ENCODE measurements at places on chromosomes 7 and 10.
A peak's percentile ranks its signal among the peaks of the same experiment; 100 is the strongest.

- DNase-seq = no peak
Observed at GRCh38 chr7:533266-533665, 13.6 kb upstream of the PDGFA start.

- no peak for DNase-seq
Observed at GRCh38 chr7:151406051-151406875, 3.6 kb downstream of the WDR86 start.

DNA sequence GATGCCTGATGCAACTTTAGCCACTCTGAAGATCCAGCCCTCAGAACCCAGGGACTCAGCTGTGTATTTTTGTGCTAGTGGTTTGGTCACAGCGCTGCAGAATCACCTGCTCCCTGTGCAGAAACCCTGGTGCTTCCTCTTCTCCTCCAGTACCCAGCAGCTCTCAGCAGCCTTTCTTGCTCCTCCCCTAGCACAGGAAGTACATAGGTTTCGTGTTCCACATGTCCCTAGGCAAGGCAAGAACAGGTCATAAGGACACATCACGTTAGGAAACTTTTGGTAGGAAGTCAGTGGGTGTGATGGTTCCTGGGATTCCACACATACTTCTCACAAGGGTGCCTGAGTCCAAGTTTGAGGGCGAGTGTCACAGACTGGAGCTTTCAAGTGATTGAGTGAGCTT, 167.9 kb upstream of the PRSS1 start:
- peak; percentile 81 for DNase-seq

- DNase-seq = no peak
Observed at GRCh38 chr7:103149808-103150180, 895 bp upstream of the NAPEPLD start.

DNA sequence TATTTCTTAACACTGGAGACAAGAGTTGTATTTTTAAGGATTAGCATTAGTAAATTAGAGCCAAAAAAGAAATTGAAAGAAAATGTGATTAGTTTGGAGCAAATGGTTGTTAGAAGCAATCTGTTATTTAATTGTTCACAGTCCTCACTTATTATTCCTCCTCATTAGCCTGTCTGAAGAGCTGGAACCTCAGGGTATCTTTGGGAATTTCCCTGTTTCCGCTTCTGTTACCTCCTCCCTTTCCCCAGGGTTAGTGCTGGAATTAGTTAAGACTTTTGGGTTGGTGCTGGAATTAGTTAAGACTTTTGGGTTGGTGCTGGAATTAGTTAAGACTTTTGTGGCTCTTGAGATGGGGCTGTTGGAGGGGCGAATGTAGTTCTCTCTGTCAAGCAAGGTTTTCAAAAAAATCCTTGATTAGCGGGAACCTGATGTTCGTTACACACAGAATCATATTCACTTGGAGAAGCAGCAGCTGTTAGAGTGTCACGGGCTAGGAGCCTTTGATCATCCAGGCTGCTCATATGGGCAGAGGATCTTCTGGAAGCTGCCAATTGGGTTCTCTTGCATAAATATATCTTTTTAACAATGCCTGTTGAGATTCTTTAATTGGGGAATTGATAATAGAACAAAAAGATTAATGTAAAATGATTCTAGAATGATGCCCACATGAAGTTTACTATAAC, 251.0 kb upstream of the NPSR1 start:
- no peak for DNase-seq

DNA sequence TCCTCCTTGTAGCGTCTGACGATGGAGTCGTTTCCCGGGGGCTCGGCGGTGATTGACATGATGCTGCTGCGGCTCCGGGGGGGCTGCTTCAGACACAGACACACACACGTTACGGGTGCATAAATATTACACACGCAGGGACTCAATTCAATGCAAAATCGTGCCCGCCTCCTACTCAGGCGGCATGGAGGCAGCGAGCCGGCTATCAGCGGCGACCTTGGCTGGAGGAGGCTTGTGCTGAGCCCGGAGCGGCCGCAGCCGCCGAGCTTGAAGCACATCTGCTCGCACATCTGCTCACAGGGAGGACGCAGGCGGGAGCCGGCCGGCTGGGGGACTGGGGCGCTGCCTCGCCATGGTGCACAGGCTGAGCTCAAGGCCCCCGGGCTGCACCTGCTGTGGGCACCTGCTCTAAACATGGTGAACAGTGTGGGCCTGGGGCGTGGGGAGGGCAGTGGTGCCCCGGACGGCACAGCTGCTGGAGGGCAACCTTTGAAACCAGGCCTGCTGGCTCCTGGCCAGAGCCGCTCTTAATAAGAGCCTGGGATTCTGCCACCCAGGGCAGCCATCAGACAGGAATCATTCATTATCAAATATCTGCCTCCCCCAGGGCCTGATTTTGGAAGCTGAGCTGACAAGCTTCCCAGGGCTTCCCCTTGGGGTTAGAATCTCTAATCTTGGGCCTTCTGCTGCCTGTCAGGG, 84.7 kb upstream of the GNA12 start:
- no peak for DNase-seq

GRCh38 chr7:5607951-5608656, 173.4 kb downstream of the RNF216 start:
- no peak for DNase-seq

GRCh38 chr7:114944745-114945625, 23.1 kb downstream of the MDFIC start:
- DNase-seq = no peak

GRCh38 chr7:121076350-121077164, 88.0 kb downstream of the CPED1 start:
- no peak for DNase-seq

- no peak for DNase-seq
Observed at GRCh38 chr10:11367505-11367904, 243.9 kb downstream of the USP6NL start.

- DNase-seq = no peak
Observed at GRCh38 chr10:129325893-129326292, 141.1 kb upstream of the MGMT start.

GRCh38 chr7:106635411-106635810, 25.5 kb downstream of the CCDC71L start:
- DNase-seq = no peak

DNA sequence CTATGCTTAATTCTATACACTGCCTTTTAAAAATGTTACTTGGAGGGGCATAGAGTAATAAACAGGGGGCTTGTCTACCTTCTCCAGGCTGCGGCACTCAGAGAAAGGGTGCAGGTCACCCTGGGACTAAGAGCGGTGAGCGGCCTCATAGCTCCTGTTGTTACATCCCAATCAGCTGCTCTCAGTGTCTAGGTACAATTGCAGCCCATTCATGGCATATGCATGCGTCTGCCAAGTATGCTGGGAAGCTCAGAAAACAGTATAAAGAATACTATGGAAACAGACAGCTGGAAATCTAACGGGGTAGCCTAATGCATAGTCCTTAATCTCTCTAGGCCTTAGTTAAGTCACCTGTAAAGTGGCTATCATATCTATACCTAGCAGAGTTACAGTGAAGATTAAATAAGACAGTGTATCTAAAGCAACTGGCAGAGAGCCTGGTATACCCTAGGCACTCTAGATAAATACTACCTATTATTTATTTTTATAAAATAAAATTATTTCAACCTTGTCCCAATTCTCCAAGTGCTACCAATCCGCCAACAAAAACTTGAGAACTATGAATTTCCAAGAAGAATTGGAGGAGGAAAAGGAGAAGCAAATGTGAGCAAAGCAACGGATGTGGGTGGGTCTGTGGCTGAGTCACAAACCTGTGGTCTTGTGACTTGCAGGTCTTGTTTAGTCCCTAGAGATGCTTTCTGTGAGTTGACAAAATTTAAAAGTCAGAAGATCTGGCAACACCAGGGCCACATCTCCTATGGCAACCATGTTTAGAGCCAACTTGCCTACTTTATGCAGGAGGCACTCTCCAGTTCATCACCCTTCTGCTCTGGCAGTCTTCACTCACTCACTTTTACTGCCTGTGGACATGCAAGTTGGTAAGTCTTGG, 183.0 kb downstream of the RAPGEF5 start:
- peak; percentile 73 for DNase-seq

GRCh38 chr10:418226-418625, 271.2 kb downstream of the DIP2C start:
- DNase-seq = no peak

- DNase-seq = peak; percentile 39
Observed at GRCh38 chr10:68332259-68333057, at the start of gene PBLD. PBLD (minus strand) TSS chr10:68332928; CDS start chr10:68306844, 26,084 bp downstream.

GRCh38 chr10:122139627-122140170, 131.4 kb upstream of the BTBD16 start:
- DNase-seq = no peak

GRCh38 chr7:134632937-134633540, 13.6 kb upstream of the BPGM start:
- DNase-seq = peak; percentile 3

GRCh38 chr10:64996886-64997285, 1475.7 kb downstream of the REEP3 start:
- no peak for DNase-seq

DNA sequence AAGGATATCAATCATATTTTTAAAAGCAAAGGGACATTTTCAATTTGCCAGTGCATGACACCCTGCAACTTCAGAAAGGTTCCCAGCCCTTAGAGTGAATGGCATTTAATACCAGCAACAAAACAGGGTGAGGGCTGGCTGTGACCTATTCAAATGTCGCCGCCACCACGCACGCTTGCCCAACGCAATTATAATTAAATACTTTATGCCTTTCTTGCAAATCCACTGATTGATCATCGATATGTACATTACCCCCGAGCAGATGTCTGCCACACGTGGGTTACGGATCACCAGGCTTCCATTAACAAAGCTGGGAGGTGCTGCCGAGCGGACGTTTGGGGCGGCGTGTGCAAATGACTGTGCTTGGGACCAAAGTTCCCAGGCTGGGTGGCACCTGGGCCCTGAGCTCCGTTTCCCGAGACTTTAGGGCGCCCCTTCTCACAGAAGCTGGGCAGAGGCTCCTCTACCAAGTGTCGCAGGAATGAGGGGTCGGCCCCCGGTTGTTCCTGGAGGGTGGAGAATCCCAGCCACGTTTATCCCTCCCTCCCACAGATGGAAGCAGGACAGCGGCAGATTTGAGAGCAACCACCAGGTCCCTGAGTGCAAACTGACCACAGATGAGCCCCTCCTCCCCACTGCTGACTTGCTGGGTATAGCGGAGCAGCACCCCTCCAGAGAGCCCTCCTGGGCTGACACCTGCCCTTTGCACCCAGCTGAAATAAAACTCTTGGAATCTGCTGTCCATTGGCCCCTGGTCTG, 3.9 kb downstream of the FOXL3 start:
- DNase-seq = no peak

- no peak for DNase-seq
Observed at GRCh38 chr7:158648787-158649186, 55.8 kb downstream of the NCAPG2 start.

DNA sequence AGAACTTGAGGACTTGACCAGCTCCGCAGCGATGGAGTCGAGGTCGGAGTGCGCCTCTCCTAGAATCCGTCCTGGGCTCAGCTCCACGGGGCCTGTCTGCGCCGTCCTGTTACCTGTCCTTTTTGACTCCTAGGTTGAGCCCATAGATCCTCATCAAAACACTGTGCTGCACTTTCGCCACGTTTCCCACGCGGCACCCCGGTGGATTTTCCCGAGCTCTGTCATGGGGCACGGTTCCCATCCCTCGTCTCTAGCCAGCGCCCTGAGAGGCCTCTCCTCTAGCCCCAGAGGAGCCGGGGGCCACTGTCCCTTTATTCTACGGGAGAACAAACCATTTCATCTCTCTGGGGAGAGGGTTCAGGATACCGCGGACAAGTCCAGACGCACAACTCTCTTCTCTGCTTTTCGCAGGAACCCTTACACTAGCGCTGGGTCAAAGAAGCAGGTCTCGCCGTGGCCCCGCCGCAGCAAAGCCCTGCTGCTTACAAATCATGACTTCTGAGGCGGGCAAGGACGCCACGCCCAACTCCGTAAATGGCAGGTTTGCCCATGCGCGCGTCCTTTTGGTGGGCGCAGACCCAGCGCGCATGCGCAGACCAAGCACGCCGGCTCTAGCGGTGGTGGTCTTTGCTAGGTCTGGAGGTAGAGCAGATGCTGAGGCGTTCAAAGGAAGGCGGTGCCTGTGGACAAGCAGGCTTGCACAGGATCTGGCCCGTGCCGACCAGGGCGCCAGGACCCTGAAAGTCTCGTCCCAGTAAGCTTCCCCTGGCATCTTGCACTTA, 10.3 kb upstream of the ANKRD7 start:
- DNase-seq = peak; percentile 15

DNA sequence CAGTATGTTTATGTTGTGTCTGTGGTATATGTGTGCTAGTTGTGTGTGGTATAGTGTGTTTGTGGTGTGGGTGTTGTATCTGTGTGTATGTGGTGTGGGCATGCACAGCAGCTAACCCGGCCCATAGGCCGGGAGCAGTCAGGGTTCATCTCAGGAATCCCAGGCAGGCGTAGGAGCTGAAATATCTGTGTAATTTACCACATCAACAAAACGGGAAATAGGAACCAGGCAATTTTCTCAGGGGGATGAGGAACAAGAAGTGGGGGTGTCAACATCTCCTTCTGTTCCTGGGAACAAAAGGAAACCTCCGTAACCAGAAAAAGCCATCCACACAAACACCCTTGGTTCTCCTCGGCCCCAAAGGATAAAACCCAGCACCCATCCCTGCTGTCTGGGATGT, 24.5 kb upstream of the ZNF488 start:
- DNase-seq = no peak

DNA sequence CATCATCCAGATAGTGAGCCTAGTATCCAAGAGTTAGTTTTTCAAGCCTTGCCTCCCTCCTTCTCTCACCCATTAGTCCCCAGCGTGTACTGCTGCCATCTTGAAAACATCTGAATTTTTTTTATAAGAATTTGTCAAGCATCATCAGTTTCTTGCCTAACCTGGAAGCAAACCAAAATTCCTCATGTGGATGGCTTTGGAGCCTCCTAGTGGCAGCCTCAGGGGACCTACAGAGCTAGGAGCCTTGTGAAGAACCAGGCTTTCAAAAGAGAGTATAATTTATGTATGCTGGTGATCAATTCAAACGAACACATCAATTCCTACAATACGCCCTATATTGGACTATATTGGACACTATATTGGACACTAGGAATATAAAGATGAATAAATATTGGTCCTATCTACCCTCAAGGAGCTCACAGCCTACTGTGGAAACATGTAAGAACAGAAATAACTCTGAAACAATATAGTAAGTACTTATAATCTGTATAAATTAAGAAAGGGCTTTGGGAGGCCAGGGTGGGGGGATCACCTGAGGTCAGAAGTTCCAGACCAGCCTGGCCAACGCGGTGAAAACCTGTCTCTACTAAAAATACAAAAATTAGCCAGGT, 63.4 kb downstream of the HPSE2 start:
- DNase-seq = no peak

GRCh38 chr10:28291881-28292297, 11.0 kb downstream of the MPP7 start:
- no peak for DNase-seq

GRCh38 chr7:141785706-141786552, 4.1 kb upstream of the TAS2R5 start:
- DNase-seq = peak; percentile 4

All from GDM1 (cell line).